ENCODE measurements at places on chromosomes 3 and 15. TPM values are rescaled to one million over a fixed set of nuclear protein-coding genes. Genes with fewer than 3 reads are reported as not detected.

PXYLP1 gene
- 9.4 TPM for total RNA-seq

DNA sequence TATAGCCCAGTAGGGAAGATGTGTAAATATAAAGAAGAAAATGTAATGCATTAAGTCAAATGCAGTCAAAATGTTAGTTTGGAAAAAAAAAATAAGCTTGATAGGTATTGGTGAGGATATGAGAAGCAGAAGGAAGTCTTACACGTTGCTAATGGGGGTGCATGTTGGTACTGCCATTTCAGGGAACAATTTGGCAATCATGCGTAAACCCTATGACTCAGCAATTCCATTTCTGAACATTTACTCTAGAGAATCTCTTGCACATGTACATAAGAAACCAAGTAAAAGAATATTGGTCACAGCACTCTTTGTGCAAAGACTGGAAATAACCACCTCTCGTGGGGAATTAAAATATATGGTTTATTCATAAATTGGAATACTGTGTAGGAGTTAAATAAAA, 35.5 kb upstream of the TIMP4 start:
- DNase-seq = no peak

CYP8B1 gene
- not detected for total RNA-seq

ALDH1A3 gene
- 61.3 TPM for total RNA-seq

DNA sequence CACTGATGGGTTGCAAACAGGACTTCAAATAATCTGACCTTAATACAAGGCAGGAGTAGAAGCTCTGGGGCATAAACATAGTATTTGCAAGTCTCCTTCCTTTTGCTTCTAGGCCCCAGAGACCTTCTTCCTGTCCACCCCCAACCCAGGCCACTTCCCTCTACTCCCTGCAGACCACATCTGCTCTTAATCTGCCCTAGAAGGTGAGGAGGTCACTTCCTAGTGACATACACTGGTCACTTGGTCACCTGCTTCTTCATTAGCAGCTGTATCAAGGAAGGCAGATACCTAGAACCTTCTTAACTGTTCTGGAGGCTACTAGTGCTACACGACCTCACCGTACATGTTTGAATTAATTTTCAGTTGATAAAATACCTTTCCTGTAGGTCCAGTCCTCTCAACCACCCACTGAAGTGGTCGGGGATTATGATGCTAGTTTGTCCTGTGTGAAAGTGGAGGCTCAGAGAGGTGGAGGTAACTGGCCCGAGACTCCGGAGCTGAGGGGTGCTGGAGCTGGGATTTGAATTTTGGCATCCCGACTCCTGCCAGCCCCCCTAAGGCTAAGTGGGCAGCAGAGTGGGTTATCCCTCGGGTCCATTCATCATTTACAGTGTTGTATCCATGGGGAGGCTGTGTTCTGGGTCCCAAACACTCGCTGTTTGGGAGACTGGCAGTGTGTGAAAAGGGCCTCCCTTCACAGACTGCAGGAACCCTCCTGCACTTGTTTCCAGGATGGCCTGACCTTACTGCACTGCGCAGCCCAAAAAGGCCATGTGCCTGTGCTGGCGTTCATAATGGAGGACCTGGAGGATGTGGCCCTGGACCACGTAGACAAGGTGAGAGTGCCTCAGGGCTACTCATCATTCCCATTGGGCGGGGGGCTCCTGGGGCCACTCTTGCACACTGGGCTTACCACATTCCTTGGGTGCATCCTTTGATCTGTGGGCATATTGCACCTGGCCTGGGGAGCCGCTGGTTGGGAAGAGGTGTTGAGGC, 13.9 kb downstream of the ANKDD1A start:
- DNase-seq = no peak

AMT gene
- 4.2 TPM for total RNA-seq

DNA sequence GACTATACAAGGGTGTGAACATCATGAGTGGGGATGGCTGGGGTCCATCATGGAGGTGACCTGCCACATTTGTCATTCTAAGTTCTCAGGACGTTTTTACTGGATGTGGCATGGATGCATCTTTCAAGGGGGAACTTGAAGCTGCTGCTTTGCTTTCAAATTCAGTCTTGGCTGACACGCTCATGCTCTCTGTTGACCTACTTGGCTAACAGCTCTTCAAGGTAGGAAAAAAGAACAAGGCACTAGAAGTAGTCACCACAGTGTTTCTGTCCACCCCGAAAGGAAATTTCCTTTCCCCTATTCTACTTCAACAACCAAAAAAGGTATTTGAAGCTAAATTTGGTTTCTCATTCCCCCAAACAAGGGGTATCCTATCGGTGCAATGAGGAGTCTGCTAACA, 15.0 kb downstream of the STIMATE start:
- DNase-seq = no peak

SLC22A14 gene
- 0.65 TPM for total RNA-seq

GRCh38 chr3:165194511-165195240, 1.5 kb downstream of the SLITRK3 start:
- no peak for DNase-seq

GRCh38 chr3:28286595-28286994, 45.2 kb downstream of the CMC1 start:
- no peak for DNase-seq

DNA sequence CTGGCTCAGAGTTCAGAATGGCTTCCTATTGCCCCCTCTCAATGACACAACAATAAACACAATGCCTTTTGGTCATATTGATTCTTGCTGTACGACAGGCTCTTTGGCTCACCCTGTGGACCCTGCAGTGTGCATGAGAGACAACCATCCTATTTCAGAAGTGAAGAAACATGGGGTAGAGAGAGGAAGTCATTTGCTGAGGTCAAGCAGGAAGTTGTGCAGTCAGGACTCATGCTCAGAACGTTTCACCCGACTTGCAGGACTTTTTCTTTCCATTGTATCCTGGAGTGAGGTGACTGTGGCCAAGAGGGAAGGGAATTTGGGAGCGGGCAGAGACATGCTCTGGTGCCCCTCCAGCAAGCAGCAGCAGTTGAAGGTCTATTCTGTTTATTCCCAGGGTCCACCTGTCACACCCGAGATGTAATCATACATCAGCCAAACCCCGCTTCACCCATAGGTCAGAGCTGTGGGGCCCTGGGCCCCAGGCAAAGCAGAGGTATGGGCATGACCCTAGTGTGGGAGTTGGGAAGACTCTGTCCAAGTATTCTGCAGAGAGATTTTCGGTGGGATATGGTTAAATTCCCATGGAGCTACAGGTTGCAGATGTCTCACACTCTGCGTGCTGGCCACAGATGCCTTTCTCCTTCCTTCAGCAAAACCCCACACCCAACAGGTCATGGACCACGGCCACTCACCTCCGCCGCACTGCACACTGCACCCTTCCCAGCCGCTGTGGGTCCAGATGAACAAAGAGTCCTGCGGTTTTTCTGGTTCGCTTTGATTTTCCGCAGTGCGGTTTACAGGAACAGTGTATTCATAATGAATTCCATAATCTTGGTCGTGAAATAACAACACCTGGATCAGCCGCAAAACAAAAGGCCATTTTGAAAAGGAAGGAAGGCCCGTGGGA, 290.6 kb downstream of the ADAMTS17 start:
- no peak for DNase-seq

DNA sequence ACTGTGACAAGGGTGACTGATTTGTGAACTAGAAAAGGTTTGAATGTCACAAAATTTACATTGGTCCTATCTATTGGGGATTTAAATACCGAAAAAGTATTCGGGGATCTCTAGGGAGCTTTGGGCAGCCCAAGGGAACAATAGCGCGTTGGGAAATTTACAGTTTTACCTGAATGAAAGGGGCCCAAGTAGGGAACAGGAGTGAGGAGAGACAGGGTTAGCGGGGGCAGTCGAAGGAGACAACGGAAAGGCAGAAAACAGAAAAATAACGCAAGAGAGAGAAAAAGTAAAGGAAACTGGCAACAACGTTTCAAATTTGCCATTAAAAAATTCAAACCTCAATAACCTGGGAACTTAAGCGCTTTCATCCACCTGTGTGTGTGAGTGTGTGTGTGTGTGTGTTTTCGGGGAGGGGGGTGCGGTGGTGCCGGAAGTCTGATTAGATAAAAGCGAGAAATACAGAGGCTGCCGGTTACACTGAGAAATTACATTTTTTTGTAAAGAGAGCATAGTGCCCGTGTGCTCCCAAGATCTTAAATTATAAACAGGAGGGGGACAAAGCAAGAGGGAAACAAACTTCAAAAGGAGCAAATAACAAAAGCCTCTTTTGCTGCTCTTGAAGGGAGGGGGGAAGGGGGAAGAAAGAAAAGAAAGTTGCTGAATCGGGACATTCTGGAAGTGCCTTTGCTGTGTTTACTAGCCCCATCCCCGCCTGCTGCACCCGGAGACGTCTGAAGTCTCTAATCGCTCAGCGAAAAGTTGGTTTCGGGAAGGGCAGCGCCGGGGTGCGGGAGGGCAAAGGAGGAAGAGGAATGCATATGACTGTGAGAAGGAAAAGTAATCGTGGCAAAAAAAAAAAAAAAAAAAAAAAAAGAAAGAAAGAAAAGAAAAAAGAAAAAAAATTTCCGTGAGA, 721 bp upstream of the ZIC1 start:
- DNase-seq = no peak

DNA sequence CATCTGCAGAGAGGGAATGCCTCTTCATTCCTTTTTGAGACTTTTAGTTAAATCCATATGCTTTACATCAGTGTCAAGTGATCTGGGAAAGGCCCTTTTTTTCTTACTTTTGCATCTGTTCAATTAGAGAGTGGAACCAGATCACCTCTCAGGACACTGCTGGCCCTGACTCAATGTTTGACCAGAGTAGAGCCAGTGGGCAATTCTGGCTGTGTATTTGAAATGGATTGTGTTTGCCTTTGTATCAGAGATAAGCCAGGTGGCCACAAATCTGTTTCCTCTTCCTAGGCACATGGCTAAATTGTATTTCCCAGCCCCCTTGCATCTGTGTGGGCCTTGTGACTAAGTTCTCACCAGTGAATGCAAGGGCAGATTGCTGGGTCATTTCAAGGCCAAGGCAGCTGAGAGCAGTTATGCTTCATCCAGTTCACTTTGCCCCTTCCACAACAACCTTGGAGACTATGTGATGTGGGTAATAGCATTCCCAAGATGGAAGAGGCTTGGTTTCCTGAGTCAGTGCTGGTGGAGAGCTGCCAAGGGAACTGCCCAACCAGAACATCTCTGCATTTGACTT, 75.6 kb upstream of the CACNA2D3 start:
- no peak for DNase-seq

CHST13 gene
- not detected for total RNA-seq

- no peak for DNase-seq
Observed at GRCh38 chr15:69818529-69818928, 279.2 kb downstream of the TLE3 start.

DNA sequence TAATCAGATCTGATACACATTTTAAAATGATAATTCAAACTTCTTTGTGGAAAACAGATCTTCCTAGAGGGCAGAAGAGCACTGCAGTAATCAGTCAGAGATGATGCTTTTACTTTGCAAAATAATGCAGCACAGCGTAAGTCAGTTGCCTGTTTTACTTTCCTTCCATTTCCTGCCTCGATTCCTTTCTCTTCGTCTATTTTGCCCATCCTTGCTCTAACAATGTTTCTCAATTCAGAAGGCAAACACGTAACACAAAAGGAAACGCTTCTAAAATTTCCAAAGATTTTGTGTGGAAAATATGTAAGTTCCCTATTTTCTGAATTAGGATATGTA, 119.9 kb downstream of the P3H2 start:
- DNase-seq = no peak

- DNase-seq = no peak
Observed at GRCh38 chr3:197021729-197022404, 7.8 kb downstream of the MELTF start.

DNA sequence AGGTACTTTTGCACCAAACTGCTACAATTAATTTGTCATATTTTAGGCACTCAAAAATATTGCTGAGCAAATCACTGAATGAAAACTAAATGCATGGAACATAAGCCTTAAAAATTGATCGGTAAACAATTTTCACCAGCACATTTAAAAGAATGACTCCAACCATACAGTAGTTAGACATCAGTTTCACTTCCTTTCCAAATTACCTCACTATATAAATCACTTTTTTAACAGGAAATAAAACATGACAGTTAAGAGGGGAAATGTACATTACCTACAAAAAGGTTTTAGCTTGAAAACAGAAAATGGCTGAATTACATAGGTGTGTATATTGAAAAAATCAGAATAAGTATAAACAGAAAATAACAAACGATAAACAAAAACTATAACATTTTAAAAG, 108.4 kb downstream of the SERPINI1 start:
- DNase-seq = no peak

DNA sequence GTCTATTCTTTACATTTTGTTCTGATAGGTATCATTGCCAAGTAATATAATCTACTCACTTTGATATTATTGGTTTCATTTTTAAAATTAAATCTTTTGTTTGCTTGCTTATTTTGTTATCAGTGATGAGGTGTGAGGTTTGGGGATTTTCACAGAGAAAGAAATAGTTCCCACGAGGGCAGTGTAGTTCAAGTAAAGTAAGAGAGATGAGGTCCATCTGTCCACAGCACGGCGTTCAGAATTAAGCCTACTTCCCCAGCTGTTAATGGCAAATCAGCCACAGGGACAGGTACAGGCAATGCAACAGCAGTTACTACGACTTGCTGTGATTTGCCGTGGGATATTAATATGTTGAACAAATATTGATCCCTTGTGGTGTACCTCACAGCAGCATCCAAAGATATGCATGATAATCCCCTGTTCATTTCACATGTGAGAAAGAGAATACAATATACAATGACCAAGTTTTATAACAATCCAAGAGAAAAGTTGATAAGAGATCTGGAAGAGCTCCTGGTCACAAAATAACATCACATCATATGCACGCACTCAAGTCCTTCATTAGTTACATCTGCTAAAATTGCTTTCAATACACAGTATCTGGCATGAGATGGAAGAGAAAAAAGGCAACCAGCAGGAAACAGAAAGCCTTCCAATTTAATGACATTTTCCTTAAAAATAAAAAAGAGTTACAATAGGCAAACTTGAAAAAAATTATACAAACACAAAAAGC, 131.6 kb downstream of the TUSC7 start:
- DNase-seq = no peak

DNA sequence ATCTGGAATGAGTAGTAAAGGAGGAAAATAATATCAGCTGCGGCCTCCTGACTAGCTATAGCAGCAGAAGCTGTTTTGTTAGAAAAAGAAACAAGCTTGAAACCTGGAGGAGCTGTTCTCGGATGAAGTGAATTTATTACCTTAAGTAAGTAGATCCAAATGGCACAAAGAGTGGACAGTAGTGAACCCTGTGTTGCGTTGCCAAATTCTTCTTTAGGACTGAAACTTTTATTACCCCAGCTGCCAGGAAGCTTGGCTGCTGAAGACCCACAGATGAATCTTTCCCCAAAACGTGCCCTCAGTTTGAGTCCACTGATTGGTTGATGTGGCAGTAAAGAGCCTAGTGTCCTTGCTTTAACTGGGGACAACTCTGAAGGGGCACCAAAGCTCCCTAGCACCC, 366.8 kb upstream of the GBE1 start:
- DNase-seq = no peak

TLR9 gene
- total RNA-seq = not detected

- no peak for DNase-seq
Observed at GRCh38 chr15:61824291-61824690, 236.0 kb downstream of the VPS13C start.

DNA sequence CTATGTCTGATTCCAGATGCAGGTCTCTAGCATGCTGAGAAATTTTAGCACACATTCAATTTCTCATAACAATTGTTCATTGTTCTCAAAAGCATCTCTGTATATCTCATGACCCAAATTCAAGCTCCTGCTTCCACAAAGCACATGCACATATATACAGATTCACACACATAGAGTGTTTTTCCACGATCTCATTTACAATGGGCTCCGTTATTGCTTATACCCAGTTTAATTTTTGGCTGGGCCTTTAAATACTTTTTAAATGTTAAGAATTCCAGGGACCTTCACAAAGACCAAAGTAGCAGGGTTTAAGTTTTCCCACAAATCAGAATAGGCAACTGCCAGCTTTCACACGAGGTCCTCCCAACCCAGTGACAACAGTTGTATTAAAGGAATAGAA, 333.5 kb upstream of the SEMA6D start:
- DNase-seq = no peak

ZNF385D gene
- total RNA-seq = 41.4 TPM

Data from omental fat pad (tissue), 4 donors.